CD4-positive, alpha-beta T cell treated with Interleukin-17A for 1 hour (primary cell): ENCODE measurements at places on chromosomes 7 and 10.

- peak; percentile 40 for DNase-seq
These were observed 299.4 kb downstream of the SNX13 start for GRCh38 chr7:17640730-17641377.

DNA sequence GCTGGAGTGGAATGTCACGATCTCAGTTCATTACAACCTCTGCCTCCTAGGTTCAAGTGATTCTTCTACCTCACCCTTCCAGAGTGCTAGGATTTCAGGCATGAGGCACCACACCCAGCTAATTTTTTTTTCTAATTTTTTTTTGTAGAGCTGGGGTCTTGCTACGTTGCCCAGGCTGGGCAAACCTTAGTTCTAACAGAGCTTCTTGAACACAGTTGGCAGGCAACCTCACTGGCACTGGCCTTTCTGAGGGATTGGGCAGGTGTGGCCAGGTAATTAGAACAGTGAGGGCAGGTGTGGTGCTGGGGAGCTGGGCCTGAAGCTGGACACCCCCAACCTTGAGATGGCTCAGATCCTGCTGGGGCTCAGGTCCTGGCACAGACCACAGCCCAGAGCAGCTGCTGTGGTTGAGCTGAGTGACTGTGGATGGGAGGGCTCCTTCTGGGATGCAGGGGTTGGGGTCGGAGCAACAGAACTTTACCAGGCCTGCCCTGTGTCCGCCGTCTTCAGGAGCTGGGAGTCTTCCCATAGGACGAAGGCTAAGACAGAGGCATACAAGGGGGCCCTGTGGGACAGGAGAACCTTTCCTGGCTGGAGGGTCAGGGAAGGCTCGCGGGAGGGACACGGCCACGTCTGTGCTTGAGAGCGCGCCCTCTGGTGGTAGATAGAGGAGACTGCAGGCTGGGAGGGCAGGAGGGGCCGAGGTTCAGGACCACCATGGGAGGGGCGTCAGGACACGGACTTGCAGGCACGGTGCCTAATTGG lies 48.2 kb downstream of the COL26A1 start:
- peak; percentile 38 for DNase-seq

- DNase-seq: no peak
These were observed 130.6 kb downstream of the TAX1BP1 start for GRCh38 chr7:27870595-27870994.

GRCh38 chr10:16915300-16915699 lies 98.1 kb upstream of the RSU1 start:
- peak; percentile 1 for DNase-seq

DNA sequence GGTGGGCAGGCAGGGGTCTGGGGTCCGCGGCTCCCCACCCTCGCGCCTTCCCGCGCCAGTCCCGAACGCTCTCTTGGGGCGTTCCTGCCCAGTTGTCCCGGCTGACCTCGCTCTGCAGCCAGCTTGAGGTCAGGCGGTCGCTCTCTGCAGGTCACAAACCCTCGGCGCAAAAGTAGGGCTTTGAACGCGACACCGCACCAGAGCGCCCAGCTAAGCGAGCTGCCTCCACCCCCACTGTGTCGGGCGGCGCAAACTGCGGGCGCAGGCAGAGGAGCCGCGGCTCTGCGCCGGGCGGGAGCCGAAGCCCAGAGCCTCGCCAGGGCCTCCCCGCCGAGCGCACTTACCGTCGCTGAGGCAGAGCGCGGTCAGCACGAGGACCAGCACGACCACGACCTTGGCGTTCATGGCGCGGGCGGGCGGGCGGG lies 284 bp downstream of the CXCL12 start:
- DNase-seq: no peak

GRCh38 chr10:110378533-110379108 lies 73.9 kb upstream of the SMNDC1 start:
- no peak for DNase-seq

GRCh38 chr10:30705101-30705624 lies 75.6 kb upstream of the LYZL2 start:
- DNase-seq: peak; percentile 55

GRCh38 chr7:25894002-25894901 lies 257.7 kb upstream of the NFE2L3 start:
- peak; percentile 61 for DNase-seq

GRCh38 chr10:124003070-124003419 lies 90.4 kb downstream of the CHST15 start:
- no peak for DNase-seq

DNA sequence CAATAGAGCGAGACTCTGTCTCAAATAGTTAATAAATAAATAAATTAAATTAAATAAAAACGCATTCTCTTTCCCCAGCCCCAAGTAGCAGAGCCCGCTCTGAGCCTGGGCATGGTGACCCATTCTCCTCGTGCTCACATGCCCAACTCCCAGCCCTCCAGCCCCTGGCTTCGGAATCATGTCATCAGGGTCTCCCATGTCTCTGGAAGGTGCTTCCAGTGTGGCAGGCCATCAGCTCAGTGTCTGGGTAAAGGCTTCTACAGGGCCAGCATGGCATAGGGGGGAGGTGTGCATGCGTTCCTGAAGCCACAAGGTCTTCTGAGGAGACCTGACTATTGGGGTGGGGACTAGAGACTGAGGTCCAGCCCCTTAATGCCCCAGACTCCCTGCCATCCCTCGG lies 72.8 kb downstream of the ALOX5 start:
- no peak for DNase-seq

DNA sequence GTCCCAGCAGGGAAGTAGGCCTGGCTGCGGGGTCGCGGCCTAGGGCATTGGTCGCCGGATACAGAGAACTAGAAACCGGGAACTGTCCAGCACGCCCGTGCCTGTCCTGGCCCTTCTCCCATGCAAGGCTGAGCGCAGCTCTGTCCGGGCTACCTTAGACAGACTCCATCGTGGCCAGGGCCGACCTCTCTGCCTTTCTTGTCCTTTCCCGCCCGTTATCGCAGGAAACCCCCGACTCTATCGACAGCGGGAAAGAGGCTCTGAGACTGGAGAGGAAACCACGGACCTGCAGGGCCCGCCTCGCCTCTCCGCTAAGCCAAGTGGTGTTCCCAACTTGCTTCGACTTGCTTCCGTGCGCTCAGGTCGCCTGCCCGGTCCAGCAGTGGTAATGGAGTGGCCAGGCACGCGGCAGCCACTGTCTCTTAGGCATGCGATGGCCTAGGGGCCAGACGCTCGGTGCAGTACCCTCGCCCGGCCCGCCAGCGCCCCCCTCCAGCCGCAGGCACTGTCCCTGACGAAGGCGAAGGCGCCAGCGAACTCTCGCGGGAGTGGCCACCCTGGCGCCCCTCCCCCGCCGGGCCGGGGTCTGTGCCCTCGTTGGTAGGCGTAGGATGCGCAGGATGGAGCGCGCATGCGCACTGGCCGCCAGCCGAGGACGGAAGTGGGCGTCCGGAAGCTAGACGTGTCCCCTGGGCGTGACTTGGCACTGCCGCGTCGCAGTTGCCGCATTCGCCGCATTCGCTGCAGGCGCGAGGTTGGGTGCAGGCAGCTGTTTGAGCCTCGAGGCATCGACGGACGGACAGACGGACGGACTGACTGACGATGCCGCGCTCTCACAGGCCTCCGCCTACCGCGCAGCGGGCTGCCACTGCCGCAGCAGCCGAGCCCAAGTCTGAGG lies 54.4 kb downstream of the MCMBP start:
- DNase-seq: peak; percentile 43

DNA sequence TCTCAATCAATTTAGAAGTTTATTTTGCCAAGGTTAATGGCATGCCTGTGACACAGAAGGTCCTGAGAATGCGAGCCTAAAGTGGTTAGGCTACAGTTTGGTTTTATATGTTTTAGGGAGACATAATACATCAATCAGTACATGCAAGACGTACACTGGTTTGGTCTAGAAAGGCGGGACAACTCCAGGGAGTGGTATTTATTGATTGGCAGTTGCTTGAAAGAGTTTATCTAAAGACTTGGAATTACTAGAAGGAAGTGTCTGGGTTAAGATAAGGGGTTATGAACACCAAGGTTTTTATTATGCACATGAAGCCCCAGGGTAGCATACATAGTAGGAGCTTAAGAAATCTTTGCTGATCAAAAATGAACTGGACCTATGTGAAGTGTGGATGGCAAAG lies 21.5 kb downstream of the NPVF start:
- DNase-seq: no peak

- DNase-seq: no peak
These were observed 55.3 kb upstream of the ZNF438 start for GRCh38 chr10:31087011-31087410.

DNA sequence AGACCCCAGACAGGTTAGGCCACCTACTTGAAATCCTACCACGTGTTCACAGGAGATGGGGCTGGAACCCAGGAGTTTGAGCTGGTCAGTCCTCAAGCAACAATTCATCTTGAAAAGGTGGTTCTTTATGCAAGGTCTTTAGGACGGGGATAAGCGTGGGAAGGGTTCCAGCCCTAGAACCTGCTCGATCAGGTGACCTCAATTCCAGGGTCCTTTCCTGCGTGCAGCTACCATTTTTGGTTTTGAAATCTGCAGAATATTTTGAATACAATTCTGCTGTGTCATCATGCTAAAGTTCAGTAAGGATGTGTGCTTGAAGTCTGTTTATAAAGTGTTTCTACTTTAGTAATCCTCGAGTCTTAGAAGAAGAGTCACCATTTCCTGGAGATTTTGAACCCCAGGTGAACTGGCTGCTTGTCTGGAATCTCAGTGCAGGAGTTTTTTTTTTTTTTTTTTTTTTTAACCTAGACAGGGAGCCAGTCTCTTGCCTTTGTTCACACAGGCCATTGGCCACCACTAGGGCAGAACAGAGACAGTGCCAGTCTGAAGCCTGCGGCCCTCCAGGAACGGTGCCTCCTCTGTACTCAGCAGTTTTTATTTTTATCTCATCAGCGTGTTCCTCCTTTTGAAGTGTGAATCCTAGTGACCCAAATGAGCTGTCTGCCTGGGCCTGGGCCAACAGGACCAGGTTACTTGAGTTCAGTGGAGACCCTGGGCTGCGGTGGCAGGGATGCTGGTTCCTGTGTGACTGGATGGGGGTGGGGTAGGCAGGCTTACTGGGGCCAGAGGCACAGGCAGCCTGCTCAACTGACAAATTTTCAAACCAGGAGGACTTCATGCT lies 54.6 kb downstream of the EEPD1 start:
- peak; percentile 39 for DNase-seq

DNA sequence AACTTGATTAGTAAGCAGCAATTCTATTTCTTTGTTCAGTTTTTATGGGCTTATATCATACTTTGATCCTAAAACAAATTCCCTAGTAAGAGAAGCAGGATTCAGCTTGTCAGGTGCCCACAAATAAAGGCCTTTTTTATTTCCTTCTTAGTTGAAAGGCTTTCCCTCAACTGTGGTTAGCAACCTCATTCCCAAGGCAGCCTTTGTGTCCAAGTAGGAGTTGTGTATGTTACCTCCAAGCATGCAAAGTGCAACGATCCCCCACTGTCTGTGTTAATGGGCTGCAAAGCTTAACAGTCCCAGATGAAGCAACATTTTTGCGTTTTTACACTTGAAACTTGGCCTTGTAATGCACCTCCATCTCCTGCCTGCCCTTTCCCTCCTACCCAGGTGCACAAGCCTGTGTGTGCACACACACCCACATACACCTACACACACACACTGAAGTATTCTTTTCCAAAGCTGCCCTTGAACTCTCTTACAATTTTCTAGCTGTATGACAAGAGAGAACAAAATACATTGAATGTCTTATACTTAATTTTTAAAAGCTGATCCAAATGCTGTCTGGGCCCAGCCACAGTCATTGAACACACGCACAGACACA lies 278.2 kb downstream of the SNX13 start:
- no peak for DNase-seq

DNA sequence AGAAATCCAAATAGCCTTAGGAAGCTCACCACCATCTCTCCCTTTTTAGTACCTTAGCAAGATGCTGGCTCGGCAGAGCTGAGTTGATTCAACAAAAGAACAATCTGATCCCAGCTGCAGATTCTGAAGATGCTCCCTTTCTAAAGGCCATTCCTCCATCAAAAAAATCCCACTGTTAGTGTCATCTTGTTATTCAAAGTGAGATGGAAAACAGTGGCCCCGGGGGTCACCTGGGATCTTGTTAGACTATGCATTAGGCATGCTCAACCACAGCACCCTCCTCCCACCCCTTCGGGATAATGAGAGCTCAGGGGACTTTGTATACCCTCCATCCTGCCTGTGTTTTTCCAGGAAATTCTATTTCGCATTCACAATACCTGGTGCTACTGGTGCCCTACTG lies 2.4 kb downstream of the NCAPG2 start:
- DNase-seq: no peak

DNA sequence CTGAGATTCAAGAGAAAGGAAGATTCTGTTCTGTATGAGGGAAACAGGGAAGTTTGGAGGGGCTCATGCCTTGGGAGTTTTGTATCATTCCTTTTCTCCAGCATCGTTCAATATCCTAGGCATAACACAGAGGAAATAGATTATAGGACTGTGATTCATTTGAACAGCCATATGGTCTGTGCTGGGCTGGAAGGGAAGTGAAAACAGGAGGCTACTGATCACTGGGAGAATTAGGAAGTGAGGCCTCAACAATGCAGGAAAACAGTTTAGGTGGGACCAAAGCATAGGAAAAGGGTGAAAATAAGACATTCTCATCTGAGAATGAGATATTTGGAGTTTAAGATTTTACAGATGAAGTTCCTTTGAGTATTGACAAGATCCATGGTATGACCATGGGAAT lies 70.7 kb upstream of the MKX start:
- DNase-seq: no peak

DNA sequence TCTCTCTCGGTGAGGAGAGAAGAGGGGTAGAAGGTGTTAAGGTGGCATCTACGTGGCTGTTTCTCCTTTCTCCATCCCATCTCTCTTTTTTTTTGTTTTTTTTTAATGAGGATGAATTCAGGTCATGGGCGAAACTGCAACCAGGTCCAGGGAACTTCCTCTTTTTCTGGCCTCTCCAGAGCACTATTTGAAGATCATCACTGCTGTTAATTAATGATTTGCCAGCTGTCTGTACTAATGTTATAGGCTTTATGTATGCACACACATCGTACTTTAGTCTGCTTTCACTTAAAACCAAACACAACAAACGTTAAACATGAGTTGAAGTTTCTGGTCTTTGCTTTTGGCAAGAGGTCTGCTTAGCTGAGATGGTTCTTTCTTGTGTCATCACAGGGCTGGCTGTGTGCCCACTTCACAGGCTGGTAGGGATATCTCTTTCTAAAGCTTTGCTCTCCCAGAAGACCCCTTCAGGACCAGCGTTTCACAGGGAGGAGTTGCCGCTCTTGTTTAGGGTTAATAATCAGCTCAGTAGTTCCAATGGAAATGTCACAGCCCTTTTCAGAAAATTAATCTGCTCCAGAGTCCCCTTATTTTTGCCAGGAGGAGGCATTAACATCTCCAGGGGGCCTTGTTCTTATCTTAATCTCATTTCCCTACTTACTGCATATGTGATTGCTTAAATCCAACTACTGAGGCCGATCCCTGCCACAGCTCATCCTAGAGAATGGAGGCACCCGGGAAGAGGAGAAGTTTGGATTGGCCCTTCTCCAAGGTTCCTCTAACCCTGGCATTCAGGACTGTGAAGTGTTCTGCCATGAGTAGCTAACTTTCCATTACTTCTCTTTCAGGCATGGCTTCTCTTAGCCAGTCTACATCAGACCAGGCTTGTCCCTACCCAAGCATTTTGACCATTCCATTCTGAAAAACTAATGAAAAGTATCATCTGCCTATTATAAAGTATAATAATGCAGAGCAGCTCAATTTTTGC lies 273.9 kb upstream of the NFE2L3 start:
- DNase-seq: no peak

- DNase-seq: peak; percentile 76
These were observed 7.6 kb upstream of the C10orf105 start for GRCh38 chr10:71727105-71727737.
